ENCODE measurements at places on chromosomes 5 and 9.

GRCh38 chr9:78486661-78487060 lies 189.7 kb downstream of the PSAT1 start:
- no peak for DNase-seq

- DNase-seq: no peak
These were observed 65.0 kb upstream of the ANGPTL2 start for GRCh38 chr9:127187231-127187956.

- DNase-seq: no peak
These were observed 41.0 kb upstream of the SLC28A3 start for GRCh38 chr9:84381508-84381907.

DNA sequence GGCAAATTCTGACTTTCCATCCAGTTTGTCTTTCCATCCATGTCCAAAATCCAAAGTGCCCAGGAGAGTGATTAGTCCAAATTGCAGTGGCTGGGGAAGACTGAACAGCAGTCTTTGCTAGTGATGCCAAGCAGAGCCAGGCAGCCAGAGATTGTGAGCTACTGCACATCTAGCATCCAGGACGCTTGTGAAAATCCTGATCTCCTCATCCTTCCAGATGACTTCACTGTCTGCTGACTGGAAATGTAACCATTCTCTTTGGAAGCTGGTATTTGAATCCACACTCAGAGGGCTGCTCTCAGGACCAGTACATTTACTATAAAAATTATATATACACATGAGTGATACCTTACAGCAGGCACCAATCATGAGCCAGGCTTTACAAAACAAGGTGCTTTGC lies 49.6 kb downstream of the MACROH2A1 start:
- DNase-seq: no peak

- no peak for DNase-seq
These were observed 4.8 kb upstream of the HOMER1 start for GRCh38 chr5:79518718-79519117.

- no peak for DNase-seq
These were observed 98.9 kb upstream of the TNC start for GRCh38 chr9:115216873-115217272.

Data from NCI-H526 (cell line).